ENCODE measurements at places on chromosomes 12 and 14.

DNA sequence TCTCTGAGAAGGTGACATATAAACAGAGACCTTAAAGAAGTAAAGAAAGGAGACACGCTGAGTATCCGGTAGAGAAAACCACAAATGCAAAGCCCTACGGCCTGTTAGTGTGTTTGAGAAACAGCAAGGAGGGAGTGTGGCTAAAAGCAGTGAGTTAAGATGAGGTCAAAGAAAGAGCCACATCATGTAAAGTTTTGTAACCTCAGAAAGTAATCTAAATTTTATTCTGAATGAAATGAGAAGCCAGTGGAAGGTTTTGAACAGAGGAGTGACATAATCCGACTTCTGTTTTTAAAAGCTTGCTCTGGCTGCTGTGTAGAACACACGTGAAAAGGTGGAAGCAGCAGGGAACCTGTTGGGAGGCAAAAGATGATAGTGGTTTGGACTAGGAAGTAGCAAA, 32.6 kb downstream of the PPP2R5E start:
- DNase-seq = no peak

- no peak for DNase-seq
These were observed 1.8 kb upstream of the MEG3 start for GRCh38 chr14:100824091-100824551.

GRCh38 chr14:100290607-100291304, 15.5 kb downstream of the SLC25A29 start:
- no peak for DNase-seq

DNA sequence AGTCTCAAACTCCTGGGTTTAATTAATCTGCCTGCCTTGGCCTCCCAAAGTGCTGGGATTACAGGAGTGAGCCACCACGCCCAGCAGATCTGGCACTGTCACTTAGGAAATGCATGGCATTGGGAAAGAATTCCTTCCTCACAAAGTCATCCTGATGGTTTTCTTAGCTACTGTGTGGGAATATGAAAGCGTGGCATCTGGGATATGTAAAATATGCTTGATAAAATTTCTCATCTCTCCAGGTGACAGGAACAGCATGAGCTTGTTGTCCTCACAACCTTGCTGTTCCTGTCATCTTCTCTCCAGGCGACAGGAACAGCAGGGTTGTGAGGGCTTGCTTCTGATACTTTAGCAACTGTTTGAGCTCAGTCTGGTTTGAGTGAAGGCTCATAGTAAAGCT, 16.1 kb upstream of the AICDA start:
- no peak for DNase-seq

- DNase-seq = no peak
These were observed 14.5 kb upstream of the PWP1 start for GRCh38 chr12:107670999-107671643.

DNA sequence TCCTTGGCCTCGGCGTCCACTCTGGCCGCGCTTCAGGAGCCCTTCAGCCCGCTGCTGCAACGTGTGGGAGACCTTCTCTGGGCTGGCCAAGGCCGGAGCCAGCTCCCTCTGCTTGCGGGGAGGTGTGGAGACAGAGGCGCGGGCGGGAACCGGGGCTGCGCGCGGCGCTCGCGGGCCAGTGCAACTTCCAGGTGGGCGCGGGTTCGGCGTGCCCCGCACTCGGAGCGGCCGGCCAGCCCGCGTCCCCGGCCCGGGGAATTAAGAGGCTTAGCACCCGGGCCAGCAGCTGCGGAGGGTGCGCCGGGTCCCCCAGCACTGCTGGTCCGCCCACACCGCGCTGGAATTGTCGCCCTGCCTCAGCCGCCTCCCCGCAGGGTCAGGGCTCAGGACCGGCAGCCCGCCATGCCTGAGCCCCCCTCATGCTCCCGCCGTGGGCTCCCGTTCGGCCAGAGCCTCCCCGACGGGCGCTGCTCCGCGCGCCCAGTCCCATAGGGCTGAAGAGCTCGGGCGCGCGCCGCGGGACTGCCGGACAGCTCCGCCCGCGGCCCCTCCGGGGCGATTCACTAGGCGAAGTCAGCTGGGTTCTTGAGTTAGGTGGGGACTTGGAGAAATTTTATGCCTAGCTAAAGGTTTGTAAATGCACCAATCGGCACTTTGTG, 673.9 kb downstream of the SLC16A7 start:
- DNase-seq = no peak

DNA sequence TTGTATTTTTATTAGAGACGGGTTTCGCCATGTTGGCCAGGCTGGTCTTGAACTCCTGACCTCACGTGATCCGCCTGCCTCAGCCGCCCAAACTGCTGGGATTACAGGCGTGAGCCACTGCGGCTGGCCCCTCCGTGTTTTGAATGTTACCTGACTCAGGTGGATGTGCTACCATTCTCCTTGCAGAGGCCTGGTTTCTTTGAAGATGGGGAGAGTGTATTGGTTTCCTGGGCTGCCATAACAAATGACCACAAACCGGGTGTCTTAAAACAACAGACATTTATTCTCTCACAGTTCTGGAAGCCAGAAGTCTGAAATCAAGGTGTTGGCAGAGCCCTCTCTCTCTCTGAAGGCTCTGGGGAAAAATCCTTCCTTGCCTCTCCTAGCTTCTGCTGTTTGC, 98.0 kb downstream of the IRF2BPL start:
- no peak for DNase-seq

- no peak for DNase-seq
These were observed 122.6 kb downstream of the RAD51B start for GRCh38 chr14:67942080-67942710.

GRCh38 chr12:12474931-12475795, 87.5 kb downstream of the DUSP16 start:
- DNase-seq = no peak

DNA sequence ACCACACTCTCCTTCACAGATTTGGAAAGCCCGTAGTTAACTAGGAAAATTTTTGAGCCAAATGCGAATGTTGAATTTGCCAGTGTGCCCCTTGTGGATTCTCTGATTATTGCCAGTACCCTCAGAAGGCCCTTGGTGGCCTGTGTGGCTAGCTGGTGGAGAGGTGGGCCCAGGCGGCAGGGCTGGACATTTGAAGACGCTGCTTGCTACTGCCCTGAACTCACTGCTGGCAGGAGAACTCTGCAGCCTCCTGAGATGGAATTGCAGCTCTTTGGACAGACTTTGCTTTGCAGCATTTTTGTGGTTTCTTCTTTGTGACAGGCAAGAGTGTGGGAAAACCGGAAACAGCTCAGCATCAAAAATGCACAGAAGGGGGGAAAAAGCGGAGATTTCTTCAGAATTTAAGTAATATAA, 97.6 kb downstream of the TGFB3 start:
- no peak for DNase-seq

DNA sequence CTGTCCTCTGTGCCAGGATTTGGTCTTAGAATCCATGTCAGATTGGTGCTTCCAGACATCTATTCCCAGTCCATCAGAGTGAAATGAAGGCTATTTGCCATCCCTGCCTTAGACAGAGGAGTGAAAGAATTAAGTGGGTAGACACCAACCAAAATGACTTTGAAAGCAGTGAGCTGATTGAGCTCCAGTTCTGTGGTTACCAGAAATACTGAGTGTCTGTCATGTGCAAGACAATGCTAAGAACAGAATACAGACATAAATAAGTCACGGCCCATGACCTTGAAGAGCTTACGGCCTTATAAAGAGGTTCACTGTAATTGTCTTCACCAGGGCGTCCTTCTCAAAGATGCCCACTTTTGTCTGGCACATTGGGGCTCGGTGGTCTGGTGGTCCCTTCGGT, 21.6 kb upstream of the MANSC4 start:
- no peak for DNase-seq

GRCh38 chr14:98456231-98456630, 815.8 kb downstream of the BCL11B start:
- no peak for DNase-seq

- no peak for DNase-seq
These were observed 10.7 kb downstream of the TTC5 start for GRCh38 chr14:20295067-20295466.

DNA sequence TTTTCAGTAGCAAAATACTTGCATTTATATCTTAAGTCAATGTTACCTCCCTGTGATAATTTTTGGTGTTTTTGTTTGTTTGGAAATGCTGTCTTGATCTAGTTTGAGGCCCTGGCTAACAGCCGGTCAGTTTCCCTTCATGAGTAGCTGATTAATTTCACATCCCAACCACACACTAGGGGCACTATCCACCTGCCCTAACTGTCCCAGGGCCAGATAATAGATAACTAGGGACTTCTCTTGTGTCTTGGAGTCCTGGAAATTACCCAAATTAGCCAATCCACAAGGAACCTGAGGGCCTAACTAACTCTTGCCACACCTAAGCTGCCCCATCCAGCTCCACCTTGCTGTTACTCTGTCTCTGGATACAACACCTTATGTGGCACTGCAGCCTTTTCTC, 399.9 kb downstream of the FOXG1 start:
- DNase-seq = no peak

DNA sequence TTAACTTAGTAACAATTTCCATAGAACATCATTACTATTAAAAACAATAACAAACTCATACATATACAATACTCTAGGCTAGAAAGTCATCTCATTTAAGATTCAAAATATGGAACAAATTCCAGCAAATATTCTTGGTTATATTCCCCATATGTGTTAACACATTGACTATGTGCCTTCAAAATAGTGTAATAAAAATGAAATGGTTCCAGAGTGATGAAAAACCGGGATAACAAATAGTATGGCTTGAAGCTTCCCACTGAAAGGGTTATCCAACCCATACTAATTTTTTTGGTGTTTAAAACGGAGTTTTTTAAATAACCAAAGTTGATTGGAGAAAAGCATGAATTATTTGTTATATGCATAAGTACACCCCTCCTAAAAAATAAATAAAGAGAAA, 5.3 kb downstream of the LRIG3 start:
- no peak for DNase-seq

DNA sequence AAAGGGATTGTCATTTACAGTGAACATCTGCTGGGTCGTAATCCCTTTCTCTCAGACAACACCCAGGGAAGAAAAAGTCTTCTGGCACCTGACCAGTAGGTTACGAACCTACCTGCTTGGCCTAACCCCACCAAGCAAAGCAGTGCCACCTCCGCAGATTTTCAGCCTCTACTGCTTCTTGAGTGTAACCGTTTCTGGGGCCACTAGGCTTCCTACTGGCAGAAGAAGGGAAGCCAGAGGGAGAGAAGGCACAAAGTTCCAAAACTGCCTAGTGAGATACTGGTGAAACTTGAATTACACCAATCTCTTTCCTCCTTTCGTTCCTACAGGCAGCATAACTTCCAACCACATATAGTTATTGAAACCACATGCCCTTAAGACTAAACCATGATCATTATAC, 383.6 kb downstream of the BCAT1 start:
- DNase-seq = no peak

GRCh38 chr12:122985338-122986257, 5.1 kb downstream of the ARL6IP4 start:
- no peak for DNase-seq
